ENCODE measurements at places on chromosomes 1 and 21. TPM values are rescaled to one million over a fixed set of nuclear protein-coding genes. Genes with fewer than 3 reads are reported as not detected.

The ECE1 gene
- total RNA-seq = 541 TPM

The LAMB3 gene
- 3.8 TPM for total RNA-seq

The FCRL5 gene
- not detected for total RNA-seq

The SHISA4 gene
- 20.3 TPM for total RNA-seq

The BARHL2 gene
- total RNA-seq = not detected

The SMPDL3B gene
- 0.10 TPM for total RNA-seq

The DNAJC11 gene
- 45.4 TPM for total RNA-seq

The F5 gene
- total RNA-seq = not detected

The IVL gene
- not detected for total RNA-seq

Measured in vein endothelial cell (primary cell).